ENCODE measurements at places on chromosomes 3 and 15. TPM values are rescaled to one million over a fixed set of nuclear protein-coding genes. Genes with fewer than 3 reads are reported as not detected.

GRCh38 chr15:69991551-69991980, 106.2 kb downstream of the TLE3 start:
- peaks cover 3% of the 10 kb centered on the region for H3K4me1 ChIP-seq
- H3K36me3 ChIP-seq, result no peaks in the 10 kb centered on the region
- H3K27ac ChIP-seq, result no peak overlapping the region
- no peaks in the 10 kb centered on the region for H3K27me3 ChIP-seq

GRCh38 chr3:179113903-179114302, 34.3 kb upstream of the PIK3CA start:
- H3K4me3 ChIP-seq, result no peak overlapping the region
- H3K4me1 ChIP-seq, result no peaks in the 10 kb centered on the region
- peaks cover 13% of the 10 kb centered on the region for H3K36me3 ChIP-seq

DNA sequence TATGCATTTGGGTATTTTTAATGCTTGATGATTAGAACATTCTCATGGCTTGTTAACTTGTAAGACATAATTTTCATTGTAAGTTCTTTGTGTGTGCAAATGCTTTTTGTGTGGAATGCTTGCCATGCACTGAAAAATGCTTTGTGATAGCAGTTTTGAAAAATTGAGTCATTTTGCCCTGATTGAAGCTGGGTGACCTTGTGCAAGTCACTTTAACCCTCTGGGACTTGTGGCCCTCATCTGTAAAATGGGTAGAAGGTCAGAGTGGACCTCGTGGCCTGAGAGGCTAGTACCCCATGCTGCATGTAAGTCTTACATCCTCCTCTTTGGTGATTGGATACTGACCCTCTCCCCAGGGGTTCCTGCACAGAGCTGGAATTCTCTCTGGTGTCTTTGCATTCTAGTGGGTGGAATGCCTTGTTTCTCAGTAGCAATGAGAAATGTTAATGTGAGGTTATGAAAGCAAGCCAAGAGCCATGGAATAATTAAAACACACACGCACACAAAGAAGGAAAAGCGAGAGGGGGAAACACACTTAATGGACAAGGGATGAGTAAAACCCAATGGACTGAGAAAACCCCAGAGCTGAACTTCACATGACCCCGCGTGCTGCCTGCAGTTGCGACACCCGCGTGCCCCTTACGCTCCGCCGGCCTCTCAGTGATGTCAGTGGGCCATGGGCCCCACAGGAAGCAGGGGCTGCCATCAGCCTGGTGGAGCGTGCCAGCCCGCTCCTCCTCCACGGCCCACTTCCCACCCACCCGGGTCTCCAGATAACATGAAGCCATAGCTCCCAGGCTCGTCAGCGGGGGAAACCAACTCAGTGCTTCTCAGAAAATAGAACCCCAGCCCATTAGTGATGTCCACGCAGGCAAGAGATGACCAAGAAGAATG, 44.0 kb downstream of the SMAD3 start:
- no peak overlapping the region for H3K4me3 ChIP-seq
- DNase-seq, result no peak
- H3K27me3 ChIP-seq, result no peaks in the 10 kb centered on the region

- no peaks in the 10 kb centered on the region for H3K4me1 ChIP-seq
- DNase-seq, result no peak
- H3K27ac ChIP-seq, result no peak overlapping the region
- no peak overlapping the region for H3K4me3 ChIP-seq
- H3K27me3 ChIP-seq, result no peaks in the 10 kb centered on the region
Observed at GRCh38 chr3:30161375-30161774, 445.0 kb upstream of the TGFBR2 start.

DNA sequence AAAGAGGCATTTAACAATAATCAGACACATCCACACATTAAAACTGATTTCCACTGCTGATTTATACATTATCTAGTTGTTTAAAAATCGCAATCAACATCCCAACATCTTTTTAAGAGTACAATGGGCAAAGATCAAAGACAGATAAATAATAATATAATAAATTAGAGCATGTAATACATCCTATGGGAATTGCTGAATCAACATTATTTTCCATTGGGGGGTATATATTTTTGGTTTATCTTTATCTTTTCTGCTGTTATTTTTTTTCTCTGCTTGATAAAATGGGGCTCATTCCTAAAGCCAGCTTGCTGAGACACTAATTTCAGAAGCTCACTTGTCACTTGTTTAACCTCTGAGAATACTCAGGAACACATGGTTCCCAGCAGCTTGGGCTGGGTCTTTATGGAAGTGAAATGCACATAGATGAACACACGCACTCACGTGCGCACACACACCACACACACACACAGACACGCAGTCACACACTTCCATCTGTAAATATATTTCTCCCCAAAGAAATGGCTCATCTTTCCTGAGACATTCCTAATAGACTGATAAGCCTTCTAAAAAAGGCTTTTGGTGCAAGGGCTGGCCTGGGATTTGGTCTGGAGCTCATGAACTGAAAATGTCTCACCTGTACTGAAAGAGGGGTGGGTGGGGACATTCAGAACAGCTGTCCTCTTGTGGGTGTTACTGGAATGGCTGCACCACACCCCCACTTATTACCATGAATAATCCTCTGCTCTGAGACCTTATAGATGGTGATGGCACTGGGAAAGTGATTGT, 3.5 kb upstream of the PPIB start:
- H3K36me3 ChIP-seq, result peaks cover 18% of the 10 kb centered on the region
- no peaks in the 10 kb centered on the region for H3K4me1 ChIP-seq
- no peak overlapping the region for H3K4me3 ChIP-seq

DNA sequence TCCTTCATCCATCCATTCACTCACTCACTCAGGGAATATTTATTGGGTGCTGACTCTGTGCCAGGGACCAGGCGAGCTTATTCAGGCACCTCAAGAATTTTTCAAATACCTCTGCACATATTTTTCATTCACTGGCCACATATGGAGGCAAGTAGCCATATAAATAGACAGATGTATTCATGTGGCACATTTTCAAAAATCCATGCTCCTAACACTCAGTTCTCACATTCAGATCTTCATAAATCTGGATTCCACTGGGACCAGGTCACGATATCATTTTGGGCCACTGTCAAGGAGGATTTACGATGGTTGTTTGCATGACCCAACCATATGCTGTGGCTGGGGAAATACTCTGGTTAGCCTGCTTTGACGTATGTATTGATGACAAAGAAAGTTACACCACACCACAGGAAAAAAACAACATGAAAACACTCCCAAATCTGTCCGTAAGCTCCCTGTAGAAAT, 241.8 kb upstream of the LRTM1 start:
- H3K27me3 ChIP-seq, result no peaks in the 10 kb centered on the region
- no peak for DNase-seq
- no peak overlapping the region for H3K4me3 ChIP-seq
- no peaks in the 10 kb centered on the region for H3K4me1 ChIP-seq

- no peaks in the 10 kb centered on the region for H3K27me3 ChIP-seq
- H3K4me1 ChIP-seq, result no peaks in the 10 kb centered on the region
- no peaks in the 10 kb centered on the region for H3K36me3 ChIP-seq
- H3K4me3 ChIP-seq, result no peak overlapping the region
Observed at GRCh38 chr3:192237992-192238608, 489.2 kb downstream of the FGF12 start.

DNA sequence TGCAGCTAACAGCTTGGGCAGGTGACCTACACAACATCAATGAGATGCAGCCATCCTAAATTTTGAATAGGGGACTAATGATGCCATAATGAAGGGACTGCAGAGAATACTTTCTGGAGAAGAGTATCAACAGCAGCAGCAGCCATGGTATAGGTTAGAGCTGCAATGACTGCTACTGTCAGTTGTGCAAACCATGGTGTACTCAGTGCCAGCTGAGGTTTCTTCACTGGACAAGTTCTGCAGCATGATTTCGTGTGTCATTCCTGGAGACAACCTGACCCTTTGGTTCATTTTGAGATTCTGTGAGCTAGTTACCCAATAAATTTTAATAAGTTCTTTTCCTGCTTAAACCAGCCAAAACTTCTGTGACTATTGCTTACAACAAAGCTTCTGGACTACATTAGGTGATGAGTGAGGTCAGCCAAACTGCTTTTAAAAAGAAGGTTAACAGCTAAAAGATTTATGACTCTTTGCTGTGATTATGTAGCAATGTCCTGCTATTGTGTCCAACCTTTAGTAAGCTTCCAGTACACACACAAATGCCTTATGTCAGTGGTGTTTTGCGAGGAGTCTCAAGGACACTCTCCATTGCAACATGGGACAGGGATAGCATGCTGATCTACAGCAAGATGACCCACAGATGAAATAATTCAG, 4.8 kb upstream of the DAZL start:
- no peak overlapping the region for H3K27ac ChIP-seq
- H3K36me3 ChIP-seq, result no peaks in the 10 kb centered on the region
- DNase-seq, result no peak
- no peak overlapping the region for H3K4me3 ChIP-seq
- H3K4me1 ChIP-seq, result peaks cover 2% of the 10 kb centered on the region

GRCh38 chr15:49242820-49243219, 72.8 kb downstream of the GALK2 start:
- no peak for DNase-seq
- H3K27me3 ChIP-seq, result no peaks in the 10 kb centered on the region
- H3K36me3 ChIP-seq, result peaks cover 9% of the 10 kb centered on the region
- H3K4me3 ChIP-seq, result no peak overlapping the region

- H3K27me3 ChIP-seq, result no peaks in the 10 kb centered on the region
- H3K4me3 ChIP-seq, result no peak overlapping the region
- no peak for DNase-seq
Observed at GRCh38 chr15:45197512-45197911, 9.7 kb upstream of the SHF start.

GRCh38 chr15:64095795-64096667, at the start of gene SNX1:
SNX1 (plus strand) TSS chr15:64095982; CDS start chr15:64096014, 32 bp downstream.
- H3K27me3 ChIP-seq, result no peaks in the 10 kb centered on the region
- peak within 1 kb of the TSS; percentile 99 for H3K4me3 ChIP-seq
- H3K27ac ChIP-seq, result no peak within 1 kb of the TSS
- no peaks in the 10 kb centered on the region for H3K4me1 ChIP-seq
- 0 out of 3 replicates have a peak, but pooled peaks cover 1% of the 10 kb centered on the region for H3K36me3 ChIP-seq
- peak; percentile 92 for DNase-seq

DNA sequence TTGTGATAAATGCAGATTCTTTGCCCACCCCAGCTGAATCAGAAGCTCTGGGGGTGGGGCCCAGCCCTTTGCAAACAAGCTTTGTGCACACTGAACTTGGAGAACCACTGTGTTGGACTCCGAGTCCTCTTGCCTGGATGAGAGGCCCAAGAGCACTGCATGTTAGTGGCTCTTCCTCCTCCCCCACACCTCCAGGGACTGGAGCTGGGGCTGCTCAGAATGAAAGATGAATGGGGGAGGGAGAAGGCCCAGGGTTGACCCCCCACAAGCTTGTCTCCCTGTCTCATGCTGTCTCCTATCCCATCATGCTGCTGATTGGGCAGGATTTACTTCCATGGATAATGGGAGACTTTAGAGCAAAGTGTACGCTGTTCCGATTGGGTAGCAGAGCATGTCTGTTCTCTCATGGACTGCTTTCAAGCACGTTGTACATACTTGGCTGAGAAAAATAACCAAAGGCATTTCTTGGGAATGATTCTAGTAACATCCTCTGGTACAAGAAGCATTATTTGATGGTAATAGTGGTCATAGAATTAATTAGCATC, 99.6 kb downstream of the PGPEP1L start:
- H3K4me3 ChIP-seq, result no peak overlapping the region
- H3K27ac ChIP-seq, result no peak overlapping the region
- H3K36me3 ChIP-seq, result peaks cover 13% of the 10 kb centered on the region
- no peaks in the 10 kb centered on the region for H3K27me3 ChIP-seq
- DNase-seq, result no peak
- no peaks in the 10 kb centered on the region for H3K4me1 ChIP-seq

- DNase-seq, result peak; percentile 76
- peaks cover 2% of the 10 kb centered on the region for H3K4me1 ChIP-seq
- H3K36me3 ChIP-seq, result no peaks in the 10 kb centered on the region
- H3K27me3 ChIP-seq, result peaks cover 6% of the 10 kb centered on the region
- no peak overlapping the region for H3K4me3 ChIP-seq
Observed at GRCh38 chr3:129602309-129602708, 4.2 kb downstream of the PLXND1 start.

DNA sequence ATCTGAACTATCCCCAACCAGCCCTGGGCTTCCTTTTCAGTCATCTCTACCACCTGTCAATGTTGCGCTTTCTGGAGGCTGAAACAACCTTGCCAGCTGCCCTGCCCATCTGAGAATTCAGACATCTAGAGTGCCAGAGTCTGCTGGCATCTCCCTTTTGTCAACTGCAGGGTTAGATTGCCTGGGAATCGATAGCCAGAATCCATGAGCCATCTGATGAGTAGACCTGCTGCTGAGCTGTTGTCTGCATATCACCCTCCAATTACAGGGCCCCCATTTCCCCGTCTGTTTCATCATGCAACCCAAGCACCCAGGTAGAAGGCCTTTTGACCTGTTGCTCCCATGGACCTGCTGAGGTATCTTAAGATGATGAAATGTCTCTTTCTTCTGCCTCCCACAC, 280.1 kb downstream of the EPHB1 start:
- H3K27ac ChIP-seq, result no peak overlapping the region
- no peaks in the 10 kb centered on the region for H3K27me3 ChIP-seq
- peaks cover 5% of the 10 kb centered on the region for H3K4me1 ChIP-seq
- H3K4me3 ChIP-seq, result no peak overlapping the region

GRCh38 chr15:77669896-77670295, 37.2 kb upstream of the LINGO1 start:
- H3K27me3 ChIP-seq, result no peaks in the 10 kb centered on the region
- DNase-seq, result no peak
- H3K27ac ChIP-seq, result no peak overlapping the region
- H3K4me1 ChIP-seq, result no peaks in the 10 kb centered on the region
- H3K4me3 ChIP-seq, result no peak overlapping the region

GRCh38 chr3:188664795-188665194, 507.0 kb upstream of the TPRG1 start:
- H3K27me3 ChIP-seq, result no peaks in the 10 kb centered on the region
- 0 out of 3 replicates have a peak, but pooled peaks cover 3% of the 10 kb centered on the region for H3K36me3 ChIP-seq
- no peak for DNase-seq
- H3K27ac ChIP-seq, result no peak overlapping the region

DNA sequence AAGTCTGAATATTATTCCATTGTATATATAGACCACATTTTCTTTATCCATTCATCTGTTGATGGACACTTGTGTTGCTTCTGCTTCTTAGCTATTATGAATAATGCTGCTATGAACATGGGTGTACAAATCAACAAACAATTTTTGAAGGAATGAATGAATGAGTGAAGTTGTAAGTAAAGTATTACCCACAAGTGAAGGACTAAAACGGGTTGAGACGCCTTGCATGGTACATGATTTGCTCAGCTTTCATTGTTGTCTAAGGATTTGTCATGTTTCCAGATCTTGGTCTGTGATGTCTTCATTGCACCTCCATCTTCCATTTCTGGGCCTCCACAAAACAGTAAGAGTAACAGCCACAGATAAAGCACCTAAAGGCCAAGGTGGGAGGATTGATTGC, 20.5 kb downstream of the IFT122 start:
- no peaks in the 10 kb centered on the region for H3K27me3 ChIP-seq
- H3K4me1 ChIP-seq, result no peaks in the 10 kb centered on the region
- no peak for DNase-seq
- no peak overlapping the region for H3K27ac ChIP-seq

DNA sequence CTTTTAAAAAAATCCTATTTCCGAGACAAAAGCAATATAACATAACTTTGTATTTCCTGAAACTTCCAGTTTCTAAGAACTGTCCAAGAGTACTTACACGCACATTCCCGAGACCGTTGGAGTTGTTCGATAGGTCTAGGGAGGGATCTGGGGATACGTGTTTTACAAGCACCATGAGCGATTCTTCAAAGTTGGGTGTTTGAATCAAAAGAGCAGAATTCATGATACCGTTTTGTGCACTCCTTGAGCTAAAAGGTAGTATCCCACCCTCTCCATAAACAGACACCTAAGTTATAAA, 700 bp upstream of the EDEM1 start:
- H3K4me1 ChIP-seq, result 0 out of 2 replicates have a peak, but pooled peaks cover 6% of the 10 kb centered on the region
- no peak overlapping the region for H3K27ac ChIP-seq
- peak overlapping the region; percentile 90 for H3K4me3 ChIP-seq
- H3K36me3 ChIP-seq, result peaks cover 8% of the 10 kb centered on the region

The RBMS3 gene
- total RNA-seq, result 7.3 TPM

The UBE3A gene
- 108 TPM for total RNA-seq

The LYZL4 gene
- total RNA-seq, result not detected

The SEMA3G gene
- 2.4 TPM for total RNA-seq

The MOBP gene
- 0.13 TPM for total RNA-seq

The MANF gene
- total RNA-seq, result 148 TPM

Measured in H9 (cell line).